ENCODE measurements at places on chromosomes 5 and 9. TPM values are rescaled to one million over a fixed set of nuclear protein-coding genes. Genes with fewer than 3 reads are reported as not detected.

The GPX8 gene
- total RNA-seq = 165 TPM

The PCDHB6 gene
- 0.28 TPM for total RNA-seq

The CDKN2A gene
- total RNA-seq = 8.6 TPM

The TAF1L gene
- total RNA-seq = not detected

The IL12B gene
- total RNA-seq = not detected

The SLCO6A1 gene
- total RNA-seq = not detected

The AGXT2 gene
- not detected for total RNA-seq

The CEL gene
- total RNA-seq = under 0.01 TPM

The BTNL3 gene
- not detected for total RNA-seq

The SMIM33 gene
- under 0.01 TPM for total RNA-seq

The ZNF366 gene
- total RNA-seq = under 0.01 TPM

The ACSL6 gene
- total RNA-seq = under 0.01 TPM

The DDX4 gene
- 0.28 TPM for total RNA-seq

The SPINK6 gene
- total RNA-seq = not detected

The IFNA7 gene
- not detected for total RNA-seq

The PAX5 gene
- total RNA-seq = not detected

The DAB2 gene
- total RNA-seq = 34.1 TPM

The SPEF2 gene
- 5.1 TPM for total RNA-seq

The OLFML2A gene
- 0.56 TPM for total RNA-seq

The SMU1 gene
- total RNA-seq = 35.8 TPM

The ZBED3 gene
- 0.28 TPM for total RNA-seq

The UBTD2 gene
- 22.6 TPM for total RNA-seq

The TSPAN17 gene
- 40.3 TPM for total RNA-seq

The FCN2 gene
- total RNA-seq = not detected

The NEUROG1 gene
- total RNA-seq = not detected

The MAPK9 gene
- total RNA-seq = 22.0 TPM

The SH3PXD2B gene
- total RNA-seq = 11.9 TPM

The IL3 gene
- total RNA-seq = not detected

The GABRB2 gene
- total RNA-seq = under 0.01 TPM

The BARHL1 gene
- not detected for total RNA-seq

The COL5A1 gene
- 254 TPM for total RNA-seq

The PCDHB15 gene
- 0.38 TPM for total RNA-seq

The ISCA1 gene
- 27.6 TPM for total RNA-seq

The ENDOG gene
- total RNA-seq = 14.9 TPM

The PCDHB7 gene
- 1.1 TPM for total RNA-seq

The TSLP gene
- 13.5 TPM for total RNA-seq

The PRRC1 gene
- total RNA-seq = 50.4 TPM

The SLC25A2 gene
- 0.19 TPM for total RNA-seq

The TLX3 gene
- not detected for total RNA-seq

The IL4 gene
- not detected for total RNA-seq

The DMAC1 gene
- 6.3 TPM for total RNA-seq

The PCDHB3 gene
- total RNA-seq = 0.19 TPM
